ENCODE measurements at places on chromosomes 5 and 9.

DNA sequence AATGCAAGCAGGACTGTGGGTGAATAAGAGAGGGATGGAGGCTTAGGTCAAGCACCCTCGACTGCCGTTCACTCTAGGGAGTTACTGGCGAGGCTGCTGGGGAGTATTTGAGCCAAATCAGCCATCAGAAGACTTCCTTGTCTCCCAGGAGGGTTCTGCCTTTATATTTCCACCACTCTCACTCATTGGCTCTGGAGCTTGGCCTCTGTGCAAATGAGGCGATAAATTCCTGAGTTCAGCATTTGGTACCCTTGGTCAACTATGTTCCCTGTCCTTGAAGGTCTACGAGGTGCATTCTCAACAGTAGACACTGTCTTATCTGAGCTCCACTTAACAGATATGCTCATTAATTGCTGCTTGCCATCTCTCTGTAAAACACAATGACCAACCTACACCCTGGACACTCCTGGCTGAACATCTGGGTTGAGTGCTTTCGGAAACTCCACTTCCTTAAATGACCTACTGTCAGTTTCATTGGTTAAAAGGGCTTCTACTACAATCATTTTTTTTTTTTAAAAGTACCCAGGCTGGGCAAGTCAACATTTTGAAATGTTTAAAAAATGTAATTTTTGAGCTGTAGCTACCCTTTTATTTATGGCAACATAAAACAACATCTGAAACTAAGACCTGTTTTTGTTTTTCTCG, 153.2 kb downstream of the NTRK2 start:
- DNase-seq: no peak

DNA sequence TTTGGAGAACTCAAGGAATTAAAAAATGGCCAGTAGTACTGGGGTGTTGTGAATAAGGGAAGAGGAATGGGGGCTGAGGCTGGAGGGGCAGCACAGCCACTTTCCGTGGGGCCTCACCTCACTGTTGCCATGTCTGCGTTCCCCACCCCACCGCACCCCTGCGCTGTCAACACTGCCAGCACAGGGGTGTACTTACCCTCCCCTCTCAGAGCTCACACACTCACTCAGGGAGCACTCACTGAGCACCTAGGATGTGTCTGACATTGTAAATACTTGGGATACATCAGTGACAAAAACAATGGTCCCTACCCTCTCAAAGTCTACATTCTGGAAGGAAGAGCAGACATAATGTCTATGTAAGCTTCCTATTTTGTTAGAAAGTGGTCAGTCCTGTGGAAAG, 3.4 kb upstream of the RPS14 start:
- no peak for DNase-seq

- no peak for DNase-seq
These were observed 50.8 kb downstream of the GAPVD1 start for GRCh38 chr9:125312411-125312810.

DNA sequence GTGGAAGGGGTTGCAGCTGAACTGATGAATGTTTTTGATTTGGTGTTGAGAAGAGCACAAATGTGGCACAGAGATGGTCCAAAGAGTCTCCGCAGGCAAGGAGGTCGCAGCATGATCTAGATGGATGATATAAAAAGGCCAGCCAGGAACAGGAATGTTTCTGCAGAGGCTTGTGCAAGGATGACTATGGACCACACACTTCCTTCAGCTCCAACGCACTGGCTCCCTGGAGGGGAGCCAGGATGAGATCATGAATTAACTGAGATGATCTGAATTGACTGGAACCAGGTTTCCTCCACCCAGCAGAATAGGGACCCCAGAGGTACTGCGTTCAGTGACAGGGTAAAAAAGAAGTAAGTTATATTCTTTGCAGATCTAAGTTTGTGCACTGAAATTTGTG, 89.0 kb downstream of the ARSB start:
- DNase-seq: no peak

DNA sequence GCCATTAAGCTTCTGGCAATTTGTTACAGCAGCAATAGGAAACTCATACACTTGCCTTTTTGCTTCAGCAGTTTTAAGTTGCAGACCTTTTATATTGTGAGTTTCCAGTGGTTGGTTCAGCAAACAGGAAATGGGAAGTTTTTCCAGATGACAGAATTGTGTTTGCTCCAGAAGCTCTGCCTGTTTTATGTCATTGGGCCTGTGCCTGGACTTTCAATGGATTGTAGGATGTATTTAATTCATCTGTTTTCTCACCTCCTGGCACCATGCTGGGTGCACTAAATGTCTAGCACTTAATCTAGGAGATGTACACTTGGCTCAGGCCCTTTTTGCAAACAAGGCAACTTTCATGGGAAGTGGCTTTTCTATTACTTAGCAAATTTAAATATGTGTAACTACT, 100.4 kb upstream of the CLINT1 start:
- no peak for DNase-seq

DNA sequence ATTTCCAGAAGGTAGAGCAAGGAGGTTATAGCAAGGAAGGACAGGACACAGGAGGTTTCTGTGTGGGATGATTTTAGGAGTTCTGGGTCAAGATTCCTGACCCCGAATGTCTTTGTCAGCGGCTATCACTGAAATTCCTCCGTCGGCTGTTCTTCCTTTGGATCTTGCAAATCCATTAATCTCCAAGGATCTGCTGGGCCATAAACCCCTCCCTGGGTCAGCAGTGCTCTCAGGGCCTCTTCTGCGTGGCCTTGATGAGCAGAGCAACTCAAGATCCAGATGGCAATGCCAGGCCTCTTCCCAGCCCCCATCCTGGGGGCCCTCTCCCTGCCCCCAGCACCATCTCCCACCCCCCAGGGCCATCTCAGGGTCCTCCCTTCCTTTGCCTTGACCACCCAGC, 16.3 kb upstream of the COL27A1 start:
- no peak for DNase-seq

- no peak for DNase-seq
These were observed 132.8 kb upstream of the RUSC2 start for GRCh38 chr9:35357116-35357515.

DNA sequence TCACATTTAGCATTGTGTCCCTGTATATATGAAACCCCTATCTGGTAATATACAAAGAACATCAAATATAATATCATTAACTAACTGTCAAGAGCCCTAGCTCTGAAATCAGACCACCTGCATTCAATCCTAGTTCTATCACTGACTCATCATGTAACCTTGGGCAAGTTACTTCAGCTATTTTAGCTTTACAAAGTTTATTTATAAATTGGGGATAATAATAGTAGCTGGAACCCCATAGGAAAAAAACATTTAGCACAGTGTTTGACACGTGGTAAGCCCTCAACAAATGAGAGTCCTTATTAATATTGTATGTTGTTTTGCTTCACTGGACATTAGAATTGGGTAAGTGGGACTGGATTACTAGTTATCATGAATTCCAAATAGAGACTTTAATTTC, 157.5 kb downstream of the EBF1 start:
- no peak for DNase-seq

DNA sequence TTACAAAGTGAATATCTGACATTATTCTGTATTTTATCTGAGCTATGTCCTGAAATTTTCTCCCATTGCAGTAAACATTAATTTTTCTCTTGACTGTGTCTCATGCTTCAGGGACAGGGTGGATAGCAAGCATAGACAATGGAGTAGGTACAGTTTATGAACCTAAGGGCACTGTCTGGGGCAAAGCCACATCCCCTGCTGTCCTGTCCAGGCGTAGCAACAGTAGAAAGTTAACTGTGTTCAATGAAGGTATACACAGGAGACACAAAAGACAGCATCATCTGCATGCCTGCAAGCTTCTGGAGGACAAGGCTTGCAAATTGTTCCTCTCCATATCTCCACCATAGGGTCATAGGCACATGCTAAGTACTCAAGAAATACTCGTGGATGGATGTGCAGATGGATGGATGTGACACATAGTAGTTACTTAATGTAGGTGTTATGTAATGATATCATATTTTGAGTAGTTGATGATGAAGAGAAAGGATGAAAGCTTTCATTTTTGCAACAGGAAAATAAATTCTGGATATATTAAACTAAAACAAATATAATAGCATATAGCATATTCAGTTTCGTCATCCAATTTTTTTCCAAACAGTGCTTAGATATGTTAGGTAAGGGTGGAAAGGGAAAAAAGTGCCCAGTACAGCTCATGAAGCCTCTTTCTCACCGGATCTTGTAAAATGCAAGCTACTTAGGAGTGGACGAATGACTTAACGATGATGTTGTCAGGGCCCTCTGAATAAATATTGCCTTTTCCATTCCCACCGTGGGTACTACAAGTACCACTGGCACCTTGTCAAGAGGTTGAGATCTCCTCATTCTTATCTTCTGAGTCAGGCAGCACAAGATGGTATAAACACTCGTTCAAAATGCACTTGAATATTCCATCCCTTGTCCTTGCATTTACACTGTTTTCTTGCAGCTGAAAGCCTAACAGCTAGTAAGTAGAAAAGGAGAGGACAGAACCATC, 19.9 kb upstream of the ZSWIM6 start:
- no peak for DNase-seq

DNA sequence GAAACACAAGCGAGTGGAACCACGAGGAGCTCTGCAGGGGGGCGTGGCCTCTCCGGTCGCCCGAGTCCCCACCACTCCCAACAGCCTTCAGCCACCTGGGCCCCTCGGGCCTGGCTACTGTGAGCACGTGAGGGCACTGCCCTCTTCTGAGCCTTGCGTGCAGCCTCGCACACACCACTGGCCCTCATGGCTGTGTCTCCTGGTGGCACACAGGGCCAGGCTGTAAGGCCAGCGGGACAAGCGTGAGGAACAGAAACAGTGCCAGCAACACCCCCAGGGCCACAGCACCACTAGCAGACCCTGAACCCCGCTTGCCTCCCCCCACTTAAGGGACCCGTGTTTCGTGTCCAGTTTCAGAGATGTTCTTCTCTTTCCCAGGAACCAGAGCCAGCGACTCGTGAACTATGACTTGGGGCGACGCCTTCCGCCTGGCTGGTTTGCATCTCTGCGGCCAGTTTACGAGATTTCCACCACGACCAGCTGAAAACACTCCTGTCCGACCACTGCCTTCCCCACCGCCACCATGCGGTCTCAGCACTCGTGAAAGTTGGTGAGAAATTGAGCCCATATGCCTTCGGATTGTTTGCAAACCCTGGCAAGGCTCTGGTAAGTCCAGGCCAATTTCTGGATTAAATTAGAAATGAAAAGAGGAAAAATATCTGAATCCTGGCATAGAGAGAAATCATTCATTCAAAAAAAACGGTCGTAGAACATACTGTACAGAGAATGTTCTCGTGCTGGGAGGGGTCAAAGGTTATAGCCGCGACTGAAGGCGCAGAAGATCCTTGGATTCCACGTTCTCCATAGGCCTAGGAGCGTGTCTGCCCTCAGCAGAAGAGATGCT, 135.6 kb downstream of the ZNF354C start:
- DNase-seq: no peak

DNA sequence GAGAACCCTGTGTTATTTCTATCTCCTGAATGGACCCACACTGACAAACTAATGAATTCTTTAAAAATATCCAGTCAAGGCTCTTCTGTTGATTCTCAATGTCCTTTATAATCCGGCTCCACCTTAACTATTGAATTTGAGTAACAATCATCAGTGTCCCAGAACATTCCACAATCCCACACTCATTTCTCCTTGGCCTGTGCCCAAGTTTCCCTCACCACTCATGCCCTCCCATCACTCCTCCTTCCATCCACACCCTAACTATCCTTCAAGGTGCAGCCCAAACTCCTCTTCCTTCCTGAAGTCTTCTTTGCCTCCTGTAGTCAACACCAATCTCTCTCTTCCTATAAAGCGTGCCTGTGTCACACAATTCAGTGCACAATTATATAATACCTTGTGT, 106.1 kb downstream of the NUDT12 start:
- DNase-seq: no peak

GRCh38 chr5:78964889-78965288, 20.2 kb downstream of the ARSB start:
- no peak for DNase-seq

DNA sequence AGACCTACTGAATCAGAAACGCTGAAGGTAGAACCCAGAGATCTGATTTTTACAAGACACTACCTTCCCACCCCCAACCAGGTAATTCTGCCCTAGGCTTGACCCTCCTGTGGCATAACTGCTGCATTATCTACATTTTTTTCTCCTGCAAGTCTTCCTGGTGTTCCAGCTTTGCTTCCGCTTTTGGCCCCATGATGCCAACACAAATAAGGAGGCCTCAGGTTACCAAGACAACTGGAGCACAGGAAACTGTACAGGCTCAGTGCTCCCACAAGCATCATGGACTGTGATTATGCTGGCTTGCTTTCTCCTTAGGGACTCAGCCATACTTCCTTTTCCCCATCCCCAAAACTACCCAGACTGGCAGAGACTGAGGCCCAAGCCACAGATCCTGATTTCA, 6.6 kb upstream of the MSMP start:
- no peak for DNase-seq

GRCh38 chr5:66511491-66511890, 84.7 kb upstream of the MAST4 start:
- no peak for DNase-seq

GRCh38 chr5:35853631-35854030, 3.1 kb upstream of the IL7R start:
- DNase-seq: peak; percentile 76

DNA sequence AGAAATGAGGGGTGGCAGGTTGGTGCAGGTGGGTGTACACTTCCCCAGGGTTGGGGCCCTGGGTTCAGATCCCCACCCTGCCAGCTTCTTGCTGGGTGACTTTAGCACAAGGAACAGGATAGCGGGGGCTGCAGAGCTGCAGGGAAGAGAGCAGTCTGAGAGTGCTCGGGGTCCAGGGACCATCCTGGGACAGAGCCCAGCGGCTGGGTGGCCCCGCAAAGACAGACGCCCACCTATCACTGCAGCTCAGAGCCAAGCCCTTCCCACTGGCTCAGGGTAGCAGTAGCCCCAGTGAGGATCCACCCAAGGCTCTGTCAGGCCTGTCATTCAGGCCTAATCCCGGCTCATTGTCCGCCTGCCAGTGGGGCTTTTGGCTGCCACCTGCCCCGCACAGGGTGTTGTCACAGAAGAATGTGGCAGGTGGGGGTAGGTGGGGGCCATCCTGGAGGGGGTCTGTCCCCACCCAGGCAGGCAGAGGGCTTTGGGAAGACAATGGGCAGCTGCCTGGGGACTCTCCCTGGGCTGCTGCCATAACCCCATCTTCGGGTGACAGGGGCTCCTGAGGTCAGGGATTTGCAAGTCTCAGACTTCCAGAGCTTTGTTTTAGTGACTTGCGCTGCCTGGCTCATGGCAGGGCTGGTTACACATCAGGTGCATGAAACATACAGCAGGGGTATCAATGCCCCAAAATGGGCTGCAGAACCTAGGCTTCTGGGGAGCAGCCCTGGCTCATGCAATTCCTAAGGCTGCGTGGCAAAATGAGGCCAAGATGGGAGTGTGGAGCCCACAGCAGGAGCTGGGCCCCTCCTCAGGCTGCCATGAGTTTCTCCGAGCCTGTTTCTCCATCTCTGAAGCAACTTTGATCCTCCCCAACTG, 52.1 kb downstream of the BARX1 start:
- no peak for DNase-seq

DNA sequence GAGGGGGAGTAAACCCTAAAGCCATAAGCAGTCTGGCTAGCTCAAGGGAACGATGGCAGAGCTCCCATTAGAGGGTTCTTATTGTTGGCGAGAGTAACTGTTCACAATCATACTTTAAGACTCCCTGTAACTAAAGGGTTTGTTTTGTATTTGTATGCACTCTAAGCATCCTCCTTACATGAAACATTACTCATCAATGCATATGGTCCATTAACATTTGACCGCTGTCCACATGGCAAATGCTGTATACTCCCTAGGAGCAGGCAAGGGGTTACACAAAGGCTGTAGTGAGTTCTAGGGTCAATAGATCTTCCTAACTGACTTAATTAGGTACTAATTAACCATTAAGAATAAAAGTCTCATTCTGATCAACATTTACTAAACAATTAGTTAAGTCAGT, 95.3 kb upstream of the MRPS30 start:
- no peak for DNase-seq

GRCh38 chr9:28967226-28967625, 1393.9 kb upstream of the C9orf72 start:
- no peak for DNase-seq

All from stimulated activated naive CD4-positive, alpha-beta T cell treated with Interleukin-2 at 50 U/mL for 16 hours (primary cell).